ENCODE measurements at places on chromosomes 5 and 9. TPM values are rescaled to one million over a fixed set of nuclear protein-coding genes. Genes with fewer than 3 reads are reported as not detected.

DNA sequence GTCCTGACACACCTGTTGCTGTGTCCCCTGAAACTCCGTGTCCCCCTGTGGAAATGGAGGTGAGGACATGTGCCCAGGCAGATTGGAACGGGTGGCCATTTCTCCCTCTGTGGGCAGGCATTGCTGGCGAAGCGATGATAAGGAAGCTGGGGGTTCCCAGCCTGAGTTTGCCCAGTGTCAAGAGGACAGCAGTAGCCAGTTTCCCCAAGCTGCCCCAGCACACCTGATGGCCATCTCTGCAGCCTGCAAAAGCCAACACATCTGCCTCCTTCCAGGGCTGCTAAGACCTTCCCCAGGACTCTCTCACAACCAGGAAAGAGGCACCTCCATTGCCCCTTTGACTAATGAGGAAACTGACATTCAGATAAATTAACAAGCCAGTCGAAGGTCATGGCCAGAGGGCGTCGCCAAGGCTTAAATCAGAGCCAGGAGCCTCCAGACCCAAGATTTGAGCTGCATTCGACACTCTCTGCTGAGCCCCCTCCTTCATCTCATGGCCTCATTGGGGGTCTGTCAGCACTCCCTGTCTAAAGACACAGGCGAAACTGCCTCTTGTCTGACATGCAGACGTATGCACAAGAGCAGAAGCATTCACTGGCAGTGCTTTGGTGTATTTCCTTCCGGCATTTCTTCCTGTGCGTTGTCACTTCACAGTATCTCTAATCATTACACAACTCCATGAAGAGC lies 10.4 kb upstream of the WNK2 start:
- DNase-seq, result no peak

DNA sequence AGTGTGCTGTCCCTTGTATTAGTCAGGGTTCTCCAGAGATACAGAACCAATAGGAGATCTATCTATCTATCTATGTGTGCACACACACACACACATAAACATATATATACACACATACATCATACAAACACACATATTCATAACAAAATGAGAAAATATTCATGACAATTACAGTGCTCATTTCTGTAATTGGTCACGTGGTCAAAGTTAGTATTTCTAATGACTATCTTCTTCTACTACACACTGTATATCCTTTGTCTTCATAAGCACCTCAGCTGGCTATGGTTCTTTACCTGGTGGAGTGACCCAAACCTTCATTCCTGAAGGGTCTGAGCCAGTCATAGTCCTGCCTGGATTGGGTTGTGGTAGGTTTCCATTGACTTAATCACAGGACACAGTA lies 17.7 kb upstream of the BTF3 start:
- DNase-seq, result no peak

DNA sequence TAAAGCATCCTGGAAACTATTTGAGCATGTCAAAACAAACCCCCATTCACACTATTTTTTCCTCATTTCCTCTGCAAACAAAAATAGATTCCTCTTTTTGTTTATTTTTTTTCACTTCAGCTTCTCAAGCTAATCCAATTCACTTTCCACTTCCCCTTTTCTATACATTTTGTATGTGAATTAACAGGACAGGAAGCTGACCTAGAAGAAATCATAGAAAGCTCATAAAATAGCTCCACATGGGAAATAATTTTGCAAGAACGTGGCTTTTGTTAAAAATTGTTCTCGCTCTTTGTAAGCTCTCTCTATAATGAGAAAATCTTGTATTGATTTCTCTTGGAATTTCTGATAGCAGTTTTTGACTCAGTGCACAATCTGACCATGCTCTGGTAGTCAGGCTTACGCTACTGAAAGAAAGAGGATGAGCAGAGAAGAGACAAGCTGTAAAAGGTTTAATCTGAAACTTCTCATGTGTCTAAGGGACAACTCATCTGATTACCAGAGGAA lies 215.8 kb downstream of the ADAMTS12 start:
- no peak for DNase-seq

- peak; percentile 58 for DNase-seq
These were observed 1.1 kb downstream of the RELL2 start for GRCh38 chr5:141637767-141638419.

DNA sequence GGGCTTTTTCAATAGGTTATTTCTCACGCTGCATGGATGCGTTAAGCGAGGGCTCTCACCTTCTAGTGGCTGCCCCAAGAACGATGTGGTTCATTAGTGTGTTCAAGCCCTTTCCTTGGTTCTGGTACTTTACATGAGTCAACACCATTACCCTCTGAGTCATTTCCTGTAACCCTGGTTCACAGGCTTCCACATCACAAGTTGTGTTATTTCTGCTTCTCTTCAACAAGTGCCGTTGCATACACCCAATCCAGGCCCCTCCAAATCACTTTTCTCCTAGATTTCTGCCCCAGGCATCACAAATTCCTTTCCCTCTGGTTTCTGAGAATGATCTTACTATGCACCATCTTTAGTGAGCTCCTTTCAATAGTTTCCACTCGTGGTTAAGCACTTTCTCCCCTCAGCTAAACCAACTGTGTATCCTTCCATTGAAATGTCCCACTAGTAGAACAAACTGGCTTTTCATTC lies 69.5 kb upstream of the RAD23B start:
- DNase-seq, result no peak

DNA sequence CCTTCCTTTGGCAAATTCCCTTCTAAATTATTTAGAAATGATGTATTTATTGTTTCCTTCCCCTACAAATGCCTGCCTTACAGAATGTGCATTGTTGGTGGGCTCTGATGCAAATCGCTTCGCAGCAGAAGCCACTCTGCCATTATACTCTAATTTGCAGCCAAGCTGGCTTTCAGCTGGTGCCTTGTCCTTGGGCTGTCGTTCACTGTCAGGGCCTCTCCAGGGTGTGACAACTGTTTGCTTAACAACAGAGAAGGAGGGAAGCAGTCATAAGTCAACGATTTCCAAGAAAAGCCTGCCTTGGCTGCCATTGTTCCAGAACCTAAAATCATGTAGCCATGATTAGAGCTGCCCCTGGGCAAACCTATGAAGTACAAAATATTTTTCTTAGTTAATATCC lies 260.1 kb upstream of the RGMB start:
- no peak for DNase-seq

- DNase-seq, result no peak
These were observed 208.0 kb downstream of the SGCD start for GRCh38 chr5:156534906-156535485.

DNA sequence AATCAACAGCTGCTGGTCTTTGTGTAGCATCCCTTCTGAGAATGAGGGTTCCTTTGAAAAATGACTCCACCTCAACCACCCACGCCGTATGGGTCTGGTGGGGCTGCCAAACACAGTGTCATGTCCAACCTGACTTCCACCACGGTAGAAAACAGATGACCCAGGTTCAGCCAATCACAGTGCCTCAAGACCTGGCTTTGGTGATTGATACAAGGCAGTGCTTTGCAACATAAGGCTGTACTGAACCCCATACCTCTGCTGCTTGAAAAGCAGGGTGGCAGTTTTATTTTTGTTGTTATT lies 11.5 kb upstream of the TGFBR1 start:
- no peak for DNase-seq

- DNase-seq, result no peak
These were observed 283.1 kb downstream of the EFNA5 start for GRCh38 chr5:107387526-107388140.

- no peak for DNase-seq
These were observed 54.1 kb downstream of the SLC1A3 start for GRCh38 chr5:36660397-36661049.

GRCh38 chr5:15105799-15106393 lies 234.3 kb upstream of the ANKH start:
- peak; percentile 21 for DNase-seq

DNA sequence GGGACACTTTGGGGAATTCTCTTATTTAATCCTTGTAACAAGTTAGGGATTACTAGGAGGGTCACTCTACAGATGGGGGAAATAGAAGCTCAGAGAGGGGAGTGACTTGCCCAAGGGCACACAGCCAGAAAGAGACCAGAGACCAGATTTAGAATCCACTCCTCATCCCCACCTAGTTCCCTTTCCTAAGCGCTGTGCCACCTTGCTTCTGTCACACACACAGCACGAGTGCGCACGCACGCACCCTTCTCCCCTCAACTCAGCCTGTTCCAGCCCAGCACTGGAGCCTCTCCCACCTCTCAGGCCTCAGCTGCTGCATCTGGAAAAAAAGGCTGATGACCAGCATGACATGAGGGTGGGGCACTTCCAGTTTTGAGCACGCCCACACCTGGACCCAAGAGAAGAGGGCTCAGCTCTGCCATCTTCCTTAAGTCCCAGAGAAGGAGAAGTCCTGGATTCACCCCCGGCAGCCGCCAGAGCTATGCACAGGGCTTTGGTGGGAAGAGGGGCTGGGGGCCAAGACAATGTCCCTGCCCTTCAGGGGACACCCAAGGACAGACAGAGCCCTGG lies 18.5 kb downstream of the NR5A1 start:
- DNase-seq, result no peak

GRCh38 chr9:115191667-115192066 lies 73.7 kb upstream of the TNC start:
- DNase-seq, result no peak

DNA sequence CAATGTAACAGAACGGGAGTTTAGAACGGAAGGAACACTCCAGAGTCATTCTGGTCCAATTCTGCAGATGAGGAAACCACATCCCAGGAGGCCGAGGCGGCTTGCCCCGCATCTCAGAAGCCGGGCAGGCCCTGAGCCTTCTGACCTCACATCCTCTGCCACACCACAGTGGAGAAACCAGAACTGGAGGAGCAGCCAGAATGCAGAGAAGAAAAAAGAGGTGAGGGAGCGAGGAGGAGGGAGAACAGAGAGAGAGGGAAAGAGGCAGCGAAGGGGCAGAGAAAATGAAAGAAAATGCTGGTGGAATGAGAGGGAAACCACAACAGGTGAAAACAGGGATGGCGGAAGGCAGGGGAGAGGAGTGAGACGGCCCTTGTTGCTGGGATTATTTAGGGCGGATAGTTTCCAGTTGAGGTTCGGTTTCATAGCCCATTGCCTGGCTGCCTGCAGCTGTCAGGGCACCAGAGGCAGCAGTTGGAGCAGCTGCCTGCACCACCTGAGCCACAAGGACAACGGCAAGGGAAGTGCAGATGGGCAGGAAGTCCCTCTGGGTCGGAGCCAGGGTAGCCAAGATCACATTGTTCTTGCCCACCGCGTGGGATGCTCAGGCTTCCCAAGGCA lies at the start of gene HMHB1:
TSS of gene HMHB1 (plus strand) at position 77 of the 621 bp plus-strand sequence.
- DNase-seq, result no peak

GRCh38 chr9:110283751-110284150 lies 27.4 kb upstream of the TXN start:
- DNase-seq, result no peak

DNA sequence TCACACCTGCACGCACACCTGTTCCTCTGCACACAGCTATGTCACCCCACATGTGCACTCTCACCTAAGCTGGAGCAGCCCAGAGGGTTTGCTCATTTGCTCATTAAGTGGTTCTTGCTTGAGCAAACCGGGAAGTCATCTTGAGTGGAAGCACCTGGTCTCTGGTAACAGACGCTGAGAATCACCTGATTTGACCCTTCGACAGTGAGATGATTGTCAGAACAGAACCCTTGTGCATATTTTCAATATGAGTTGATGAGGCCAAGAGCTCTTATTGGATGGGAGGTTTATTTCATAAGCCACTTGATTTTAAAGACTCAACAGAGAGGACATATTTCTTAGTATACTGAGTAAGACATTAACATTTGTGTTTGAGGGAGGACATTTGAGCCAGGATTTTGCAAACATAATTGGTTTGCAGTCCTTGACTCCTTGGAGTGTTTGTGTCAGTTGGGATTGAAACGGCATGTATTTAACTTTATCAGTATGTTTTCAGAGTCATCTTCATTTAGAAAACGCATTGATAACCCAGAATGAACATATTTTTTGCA lies 22.1 kb upstream of the LPCAT1 start:
- no peak for DNase-seq

GRCh38 chr5:55868846-55869245 lies 17.7 kb downstream of the IL31RA start:
- no peak for DNase-seq

DNA sequence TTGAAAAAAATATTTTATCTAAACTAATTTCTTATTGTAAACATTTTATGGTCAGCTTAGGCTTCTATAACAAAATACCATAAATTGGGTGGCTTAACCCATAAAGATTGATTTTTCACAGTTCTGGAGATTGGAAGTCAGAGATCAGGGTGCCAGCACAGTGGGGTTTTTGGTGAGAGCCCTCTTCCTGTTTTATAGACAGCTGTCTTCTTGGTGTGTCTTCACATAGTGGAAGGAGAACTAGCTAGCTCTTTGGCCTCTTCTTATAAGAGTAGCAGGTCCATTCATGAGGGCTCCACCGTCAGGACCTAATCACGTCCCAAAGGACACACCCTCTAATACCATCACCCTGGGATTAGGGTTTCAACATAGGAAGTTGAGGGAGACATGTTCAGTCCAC lies 26.6 kb downstream of the OTULINL start:
- no peak for DNase-seq

The MYOZ3 gene
- total RNA-seq, result 4.1 TPM

The CCL27 gene
- not detected for total RNA-seq

The PTPDC1 gene
- total RNA-seq, result 6.6 TPM

Data from heart left ventricle (tissue), 16 donors.